ENCODE measurements at places on chromosomes 12 and 14. TPM values are rescaled to one million over a fixed set of nuclear protein-coding genes. Genes with fewer than 3 reads are reported as not detected.

DNA sequence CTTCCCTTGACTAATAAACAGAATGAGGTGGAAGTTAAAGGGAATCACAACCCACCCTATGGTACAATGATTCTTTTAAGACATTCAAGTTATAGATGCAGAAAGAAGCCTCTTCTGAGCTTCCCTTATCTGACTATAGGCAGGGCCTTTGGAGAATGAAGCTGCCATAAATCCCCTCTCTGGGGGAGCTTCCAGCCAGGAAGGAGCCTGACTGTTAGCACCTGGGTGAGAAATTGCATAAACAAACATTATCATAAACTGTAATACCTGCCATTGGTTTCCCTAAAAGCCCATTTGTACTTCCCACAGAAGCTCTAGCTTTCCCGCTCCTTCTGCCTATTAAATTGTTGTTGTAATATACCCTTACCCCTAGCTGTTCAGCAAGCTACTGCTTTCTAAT is 81.3 kb upstream of the RESF1 start:
- no peaks in the 10 kb centered on the region for H3K27me3 ChIP-seq
- H3K4me1 ChIP-seq, result peaks cover 12% of the 10 kb centered on the region
- H3K36me3 ChIP-seq, result no peaks in the 10 kb centered on the region
- DNase-seq, result no peak
- no peak overlapping the region for H3K4me3 ChIP-seq
- H3K27ac ChIP-seq, result no peak overlapping the region

DNA sequence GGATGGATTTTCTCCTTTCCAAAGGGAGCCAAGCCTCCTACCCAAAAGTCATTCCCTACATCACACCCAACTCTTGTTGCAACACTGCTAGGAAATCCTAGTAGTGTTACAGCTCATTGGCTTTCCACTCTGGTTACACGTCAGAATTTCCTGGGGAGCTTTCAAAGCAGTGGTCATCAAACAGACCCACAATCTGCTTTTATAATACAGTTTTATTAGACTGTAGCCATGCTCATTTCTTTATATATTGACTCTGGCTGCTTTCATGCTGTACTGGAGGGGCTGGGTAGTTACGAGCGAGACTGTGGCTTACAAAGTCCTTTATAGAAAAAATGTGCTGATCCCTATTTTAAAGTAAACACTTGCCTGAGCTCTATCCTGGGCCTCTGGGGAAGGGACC is 34.3 kb downstream of the ZFYVE26 start:
- DNase-seq, result no peak
- H3K4me3 ChIP-seq, result no peak overlapping the region
- H3K36me3 ChIP-seq, result peaks cover 5% of the 10 kb centered on the region

Gene KRT71
- total RNA-seq, result 1.5 TPM

Gene DNAH10
- total RNA-seq, result 0.45 TPM

DNA sequence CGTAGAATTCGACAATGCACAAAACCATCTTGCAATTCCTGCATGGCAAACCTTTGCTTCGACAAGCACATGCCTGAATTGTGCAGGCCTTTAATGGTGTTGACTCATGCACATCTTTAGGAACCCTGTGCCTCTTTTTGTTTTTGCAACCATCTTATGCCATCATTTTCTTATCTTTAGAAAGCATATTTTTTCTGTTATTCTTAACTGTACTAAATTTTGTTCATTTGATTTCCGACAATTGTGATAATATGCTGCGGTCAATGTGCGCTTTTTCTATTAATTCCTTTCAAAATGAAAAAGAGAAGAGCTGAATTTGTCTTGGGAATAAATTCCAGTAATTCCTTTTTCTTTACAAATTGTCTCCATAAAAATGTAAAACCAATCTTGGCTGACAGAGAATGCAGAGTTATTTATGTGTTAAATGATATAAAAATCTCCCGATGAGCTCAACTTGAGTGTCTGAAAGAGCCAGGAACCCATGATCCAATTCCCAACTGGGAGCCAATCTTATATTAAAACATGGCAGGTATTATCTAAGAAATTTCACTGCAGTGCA is 20.1 kb upstream of the CDK17 start:
- no peaks in the 10 kb centered on the region for H3K27me3 ChIP-seq
- no peak overlapping the region for H3K4me3 ChIP-seq
- no peaks in the 10 kb centered on the region for H3K36me3 ChIP-seq
- H3K27ac ChIP-seq, result no peak overlapping the region

DNA sequence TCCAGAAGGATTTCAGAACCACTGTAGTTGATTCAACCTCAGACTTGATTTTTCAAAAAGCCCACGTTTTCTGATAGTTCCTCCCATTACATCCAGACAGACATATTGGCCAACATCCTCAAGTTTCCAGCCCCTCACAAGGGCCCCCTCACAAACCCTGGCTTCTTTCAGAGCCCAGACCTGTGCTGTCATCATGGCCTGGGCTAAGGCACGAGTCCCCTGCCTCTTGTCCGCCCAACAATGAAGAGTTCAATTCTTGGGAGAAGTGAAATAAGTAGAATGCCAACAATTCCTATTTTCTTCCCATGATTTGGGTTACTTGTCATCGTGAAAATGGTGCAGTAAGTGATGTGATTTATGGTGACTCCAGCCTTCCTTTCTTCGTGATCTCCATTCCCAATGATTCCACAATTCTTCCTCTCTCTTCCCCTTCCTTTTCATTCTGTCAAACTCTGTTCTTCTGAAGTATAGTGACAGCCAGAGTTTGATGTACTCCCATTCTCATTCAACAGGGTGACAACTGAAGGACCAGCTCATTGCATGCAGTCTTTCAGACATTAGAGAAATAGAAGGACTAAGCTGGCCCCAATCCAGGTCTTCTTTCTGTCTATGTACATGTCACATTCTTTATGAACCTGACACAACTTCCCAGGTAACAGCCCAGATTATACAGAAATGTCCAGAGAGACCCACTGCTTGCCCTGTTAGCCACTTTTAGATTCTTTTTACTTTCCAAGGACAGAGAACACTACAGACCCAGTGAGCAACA is 29.2 kb downstream of the SPTB start:
- H3K27ac ChIP-seq, result no peak overlapping the region
- no peak for DNase-seq
- H3K36me3 ChIP-seq, result no peaks in the 10 kb centered on the region

Gene SLCO1B1
- 0.18 TPM for total RNA-seq

DNA sequence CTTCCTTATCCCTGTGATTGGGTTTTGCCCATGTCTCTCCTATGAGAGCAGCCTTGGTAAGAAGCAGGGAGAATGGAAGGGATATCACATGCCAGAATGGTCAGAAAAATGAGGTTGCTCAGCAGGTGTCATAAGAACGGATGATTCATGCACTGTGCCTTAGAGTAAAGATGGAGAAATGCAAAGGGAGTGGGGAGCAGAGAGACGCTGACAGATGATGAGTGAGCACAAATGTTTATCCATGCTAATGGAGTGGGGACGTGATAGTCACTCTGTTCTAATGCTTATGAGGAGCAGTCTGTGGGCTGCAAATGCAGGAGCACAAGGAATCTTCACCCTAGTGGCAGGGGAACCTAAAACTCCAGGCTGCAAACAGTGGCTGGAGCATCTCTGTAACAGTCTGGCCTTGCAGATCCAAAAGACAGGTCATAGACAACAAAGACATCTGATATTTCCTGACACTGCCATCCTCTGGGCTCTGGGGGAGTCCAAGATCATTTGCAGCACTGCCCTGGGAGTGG is 243.2 kb downstream of the CACNA1C start:
- no peaks in the 10 kb centered on the region for H3K4me1 ChIP-seq
- no peaks in the 10 kb centered on the region for H3K27me3 ChIP-seq
- no peaks in the 10 kb centered on the region for H3K36me3 ChIP-seq
- no peak for DNase-seq
- no peak overlapping the region for H3K4me3 ChIP-seq

GRCh38 chr12:81114226-81114625 is 36.3 kb downstream of the ACSS3 start:
- H3K4me3 ChIP-seq, result no peak overlapping the region
- no peak overlapping the region for H3K27ac ChIP-seq
- H3K36me3 ChIP-seq, result no peaks in the 10 kb centered on the region
- H3K27me3 ChIP-seq, result no peaks in the 10 kb centered on the region
- DNase-seq, result no peak
- no peaks in the 10 kb centered on the region for H3K4me1 ChIP-seq

GRCh38 chr12:106110626-106111300 is 28.0 kb downstream of the NUAK1 start:
- no peak overlapping the region for H3K4me3 ChIP-seq
- H3K4me1 ChIP-seq, result peaks cover 49% of the 10 kb centered on the region
- no peaks in the 10 kb centered on the region for H3K27me3 ChIP-seq
- no peak overlapping the region for H3K27ac ChIP-seq
- H3K36me3 ChIP-seq, result no peaks in the 10 kb centered on the region

DNA sequence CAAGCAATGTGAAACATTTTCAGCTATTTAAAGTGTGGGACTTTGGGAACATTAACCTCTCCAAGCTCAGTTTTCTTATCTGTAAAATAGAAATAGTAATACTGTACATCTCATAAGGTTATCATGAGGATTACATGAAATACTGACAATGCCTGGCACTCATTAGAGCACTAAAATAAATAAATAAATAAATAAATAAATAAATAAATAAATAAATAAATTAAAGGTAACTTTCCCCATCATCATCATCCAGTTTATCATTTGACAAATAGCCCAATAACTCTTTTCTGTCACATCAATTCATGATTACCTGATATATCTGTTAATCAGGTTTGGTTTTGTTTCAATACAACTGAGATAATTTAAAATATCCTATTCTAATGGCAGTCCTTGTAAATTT is 48.5 kb downstream of the EFCAB11 start:
- no peak overlapping the region for H3K27ac ChIP-seq
- DNase-seq, result no peak
- no peak overlapping the region for H3K4me3 ChIP-seq
- no peaks in the 10 kb centered on the region for H3K4me1 ChIP-seq

DNA sequence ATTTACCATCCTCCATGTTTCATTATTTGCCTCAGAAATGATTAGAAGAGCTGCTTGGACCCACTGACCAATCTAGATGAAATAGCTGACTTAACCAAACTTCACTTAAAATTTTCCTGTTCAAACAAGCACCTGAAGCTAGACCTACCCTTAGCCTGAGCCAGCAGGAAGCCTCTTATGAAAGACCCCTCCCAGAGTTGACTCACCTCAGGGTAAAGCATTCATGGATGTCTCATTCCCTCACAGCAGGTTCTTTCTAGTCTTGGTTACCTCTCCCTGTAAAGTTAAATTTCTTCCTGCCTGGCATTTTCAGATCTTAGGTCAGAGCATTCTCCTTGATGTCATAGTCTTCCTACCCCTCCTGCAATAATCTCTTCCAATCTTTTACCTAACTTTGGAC is 1209.8 kb downstream of the FLRT2 start:
- no peaks in the 10 kb centered on the region for H3K36me3 ChIP-seq
- no peaks in the 10 kb centered on the region for H3K4me1 ChIP-seq
- H3K27me3 ChIP-seq, result no peaks in the 10 kb centered on the region
- no peak for DNase-seq
- H3K27ac ChIP-seq, result no peak overlapping the region
- no peak overlapping the region for H3K4me3 ChIP-seq

GRCh38 chr14:59540852-59541251 is 35.8 kb downstream of the CCDC175 start:
- H3K27ac ChIP-seq, result no peak overlapping the region
- DNase-seq, result no peak
- H3K36me3 ChIP-seq, result no peaks in the 10 kb centered on the region

Gene VDR
- total RNA-seq, result 13.6 TPM

Gene BORCS5
- total RNA-seq, result 25.7 TPM

Gene SLC25A47
- not detected for total RNA-seq

Gene WNK1
- total RNA-seq, result 224 TPM

DNA sequence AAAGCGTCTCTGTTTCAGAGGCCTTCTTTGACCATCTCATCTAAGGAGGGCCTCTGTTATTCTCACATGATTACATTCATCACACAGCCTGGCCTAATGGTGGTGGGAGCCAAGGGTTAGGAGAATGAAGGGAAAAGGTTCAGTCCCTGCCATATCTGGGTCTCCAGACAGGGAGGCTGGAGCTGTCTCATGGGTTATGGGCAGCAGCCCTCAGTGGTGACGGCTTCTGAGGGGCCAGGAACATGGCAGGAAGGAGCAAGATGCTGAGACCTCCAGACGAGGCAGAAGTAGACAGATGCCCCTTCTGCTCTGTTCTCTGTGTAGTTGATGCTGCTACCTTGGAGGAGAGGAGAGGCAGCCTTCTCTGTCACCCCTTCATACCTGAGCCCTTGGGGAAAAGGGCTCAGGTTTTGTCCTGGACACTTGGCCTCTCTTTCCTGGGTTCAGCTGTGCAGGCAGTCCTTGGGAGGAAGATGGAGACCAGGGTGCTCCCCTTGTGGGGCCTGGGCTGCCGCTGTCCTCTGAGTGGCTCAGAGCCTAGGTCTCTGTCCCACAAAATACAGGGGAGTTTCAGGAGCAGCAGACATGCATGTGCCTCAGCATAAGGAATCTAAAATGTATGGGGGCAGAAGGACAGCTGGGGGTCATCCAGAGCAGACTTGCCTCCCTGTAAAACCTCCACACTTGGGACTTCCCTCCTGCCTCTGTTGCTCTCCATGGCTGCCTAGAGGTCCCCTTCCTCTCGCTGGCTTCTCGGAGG is 3.6 kb downstream of the IFI27L2 start:
- no peak overlapping the region for H3K27ac ChIP-seq
- H3K4me3 ChIP-seq, result no peak overlapping the region
- no peaks in the 10 kb centered on the region for H3K4me1 ChIP-seq
- 0 out of 2 replicates have a peak, but pooled peaks cover 1% of the 10 kb centered on the region for H3K27me3 ChIP-seq

Gene NFE2
- total RNA-seq, result 6.2 TPM

DNA sequence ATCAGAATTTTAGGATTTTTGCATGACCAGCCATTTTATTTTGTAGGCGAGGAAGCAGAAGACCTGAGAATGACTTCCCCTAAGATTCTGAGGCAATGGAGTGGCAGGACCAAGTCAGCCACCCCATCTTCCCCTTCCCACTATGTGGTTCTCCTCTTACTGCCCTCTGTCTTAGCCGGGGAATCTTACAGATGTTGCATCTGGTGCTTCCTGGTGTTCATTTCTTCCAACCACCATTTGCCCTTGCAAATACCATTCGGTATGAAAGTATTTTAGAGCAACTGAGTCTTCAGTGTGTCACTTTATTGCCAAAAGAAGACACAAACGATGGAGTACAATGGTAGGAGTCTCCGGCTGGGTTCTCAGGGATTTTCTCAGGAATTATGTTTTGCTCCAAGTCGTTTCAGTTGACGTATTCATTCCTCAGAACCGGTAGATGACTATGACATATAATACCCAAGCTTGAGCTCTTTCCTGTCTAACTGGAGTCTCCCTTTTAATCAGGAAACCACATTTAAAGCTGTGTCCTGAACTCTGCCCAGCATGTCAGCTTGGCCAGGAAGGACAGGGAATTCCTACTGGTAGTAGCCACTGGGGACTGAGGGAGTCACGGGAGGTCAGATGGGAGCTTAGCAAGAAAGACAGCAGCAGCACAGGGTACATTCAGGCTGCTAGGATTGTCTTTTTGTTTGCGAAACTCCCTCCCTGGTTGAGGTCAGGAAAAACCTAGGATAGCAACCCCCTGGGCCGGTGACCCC is 87.0 kb downstream of the SAMD4A start:
- peak; percentile 44 for DNase-seq
- H3K27me3 ChIP-seq, result no peaks in the 10 kb centered on the region
- peaks cover 96% of the 10 kb centered on the region for H3K4me1 ChIP-seq

- H3K27ac ChIP-seq, result no peak overlapping the region
- H3K36me3 ChIP-seq, result no peaks in the 10 kb centered on the region
- no peaks in the 10 kb centered on the region for H3K27me3 ChIP-seq
- H3K4me1 ChIP-seq, result no peaks in the 10 kb centered on the region
- no peak overlapping the region for H3K4me3 ChIP-seq
- no peak for DNase-seq
Measured at GRCh38 chr12:30845676-30846075, 80.9 kb upstream of the TSPAN11 start.

Measured in Caco-2 (cell line).